Breast epithelium (tissue), 4 donors: ENCODE measurements at places on chromosomes 6 and 20. TPM values are rescaled to one million over a fixed set of nuclear protein-coding genes. Genes with fewer than 3 reads are reported as not detected.

- no peak for DNase-seq
These were observed 104.2 kb upstream of the CNKSR3 start for GRCh38 chr6:154614641-154615040.

GRCh38 chr6:67683960-67684359 is 951.1 kb upstream of the ADGRB3 start:
- DNase-seq = no peak

RPL7L1 gene
- 85.5 TPM for total RNA-seq

- DNase-seq = no peak
These were observed 360.7 kb upstream of the ZFP64 start for GRCh38 chr20:52552181-52552872.

CST11 gene
- not detected for total RNA-seq

DNA sequence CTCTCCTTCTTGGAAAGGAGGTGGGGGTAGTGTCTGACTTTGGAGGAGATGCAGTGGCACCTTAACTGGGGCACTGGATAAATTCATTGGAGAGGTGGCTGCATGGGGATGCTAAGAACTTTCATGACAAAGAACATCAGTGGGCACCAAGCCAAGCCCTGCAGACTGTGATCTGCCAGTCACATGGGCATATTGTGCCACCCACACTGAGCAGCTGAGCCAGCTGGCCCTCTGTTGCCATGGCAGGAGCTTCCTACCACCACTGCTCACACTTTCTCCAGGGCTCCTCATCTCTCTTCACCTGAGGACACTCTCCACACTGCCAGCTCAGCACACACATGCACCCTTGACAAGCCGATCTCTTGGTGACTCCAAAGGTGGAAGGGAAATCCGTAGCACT is 715.6 kb downstream of the QKI start:
- DNase-seq = no peak

FGD2 gene
- total RNA-seq = 18.6 TPM

B3GAT2 gene
- total RNA-seq = not detected

GRCh38 chr6:56807989-56808337 is 146.9 kb upstream of the BEND6 start:
- no peak for DNase-seq

- DNase-seq = no peak
These were observed 51.5 kb downstream of the STK4 start for GRCh38 chr20:45017857-45018256.

GRCh38 chr20:20206788-20207187 is 154.5 kb downstream of the CFAP61 start:
- DNase-seq = no peak
